H9 (cell line): ENCODE measurements at places on chromosomes 2 and 18. TPM values are rescaled to one million over a fixed set of nuclear protein-coding genes. Genes with fewer than 3 reads are reported as not detected.

Gene KIF1A
- total RNA-seq: 188 and 204 TPM in 2 replicates

DNA sequence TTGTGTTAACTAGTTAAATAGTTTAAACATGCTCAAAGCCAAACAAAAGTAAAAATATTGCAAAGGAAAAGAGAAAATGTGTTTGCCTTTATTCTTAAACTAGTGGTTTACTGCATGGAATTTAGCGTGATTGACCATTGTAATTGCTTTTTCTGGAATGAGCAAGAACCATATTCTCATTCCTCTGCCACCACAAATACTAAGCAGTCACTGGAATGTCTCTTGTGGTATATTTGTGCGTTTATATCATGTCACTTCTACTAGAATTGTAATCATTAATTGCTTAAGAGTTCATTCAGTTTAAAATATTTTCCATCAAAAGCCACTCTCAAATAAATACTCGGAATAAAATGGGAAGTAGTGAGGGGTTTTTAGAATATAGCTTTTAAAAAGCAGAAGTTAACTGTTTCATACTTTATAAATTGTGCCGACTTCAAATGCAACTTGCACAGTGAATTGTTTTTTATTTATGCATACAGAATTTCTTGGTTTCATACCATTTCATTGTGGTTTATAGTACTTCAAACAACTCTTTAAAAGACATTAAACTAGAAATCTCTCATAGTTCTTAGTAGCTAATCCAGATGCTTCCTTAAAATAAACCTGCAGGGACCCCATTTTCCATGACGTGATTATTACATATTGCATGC is 288.1 kb downstream of the EPHA4 start:
- no peaks in the 10 kb centered on the region for H3K27me3 ChIP-seq
- H3K4me3 ChIP-seq: no peak overlapping the region
- no peak overlapping the region for H3K27ac ChIP-seq
- H3K36me3 ChIP-seq: no peaks in the 10 kb centered on the region

GRCh38 chr2:18998491-18998890 is 359.9 kb downstream of the OSR1 start:
- H3K4me3 ChIP-seq: no peak overlapping the region
- H3K4me1 ChIP-seq: no peaks in the 10 kb centered on the region
- no peaks in the 10 kb centered on the region for H3K27me3 ChIP-seq
- H3K27ac ChIP-seq: no peak overlapping the region

Gene ADRA2B
- total RNA-seq: 2.7 TPM in 2 replicates

Gene AP1S3
- 8.7 and 11.0 TPM in 2 replicates for total RNA-seq

DNA sequence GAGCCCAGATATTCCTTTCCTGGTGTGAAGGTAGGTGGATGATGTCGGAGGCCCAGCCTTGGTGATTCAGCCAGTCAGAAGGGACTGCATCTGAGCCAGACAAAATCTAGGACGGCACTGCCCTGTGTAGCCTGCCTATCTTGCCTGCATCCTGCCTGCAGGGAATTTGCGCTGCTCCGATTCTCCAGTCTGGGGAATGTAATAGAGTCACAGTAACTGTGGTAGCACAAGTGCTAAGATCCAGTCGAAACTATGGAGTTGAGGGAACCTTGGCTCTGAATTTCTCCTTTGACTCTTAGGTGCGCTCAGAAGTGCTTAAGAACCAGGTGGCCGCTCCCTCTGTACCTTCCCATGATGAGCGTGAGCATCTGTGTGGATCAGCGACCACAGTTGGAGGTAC is 15.9 kb downstream of the IL36B start:
- H3K4me1 ChIP-seq: no peaks in the 10 kb centered on the region
- H3K27ac ChIP-seq: no peak overlapping the region
- no peaks in the 10 kb centered on the region for H3K36me3 ChIP-seq
- no peak overlapping the region for H3K4me3 ChIP-seq
- H3K27me3 ChIP-seq: no peaks in the 10 kb centered on the region

- H3K36me3 ChIP-seq: no peaks in the 10 kb centered on the region; the same call in 2 of the 3 replicates
- no peaks in the 10 kb centered on the region for H3K27me3 ChIP-seq
- no peak overlapping the region for H3K4me3 ChIP-seq
- H3K4me1 ChIP-seq: no peaks in the 10 kb centered on the region
These were observed 128.0 kb upstream of the CD302 start for GRCh38 chr2:159925975-159926374.

GRCh38 chr2:60891180-60891579 is 9.8 kb downstream of the REL start:
- peaks cover 10% of the 10 kb centered on the region for H3K36me3 ChIP-seq
- no peak overlapping the region for H3K4me3 ChIP-seq
- no peak for DNase-seq
- no peaks in the 10 kb centered on the region for H3K27me3 ChIP-seq

DNA sequence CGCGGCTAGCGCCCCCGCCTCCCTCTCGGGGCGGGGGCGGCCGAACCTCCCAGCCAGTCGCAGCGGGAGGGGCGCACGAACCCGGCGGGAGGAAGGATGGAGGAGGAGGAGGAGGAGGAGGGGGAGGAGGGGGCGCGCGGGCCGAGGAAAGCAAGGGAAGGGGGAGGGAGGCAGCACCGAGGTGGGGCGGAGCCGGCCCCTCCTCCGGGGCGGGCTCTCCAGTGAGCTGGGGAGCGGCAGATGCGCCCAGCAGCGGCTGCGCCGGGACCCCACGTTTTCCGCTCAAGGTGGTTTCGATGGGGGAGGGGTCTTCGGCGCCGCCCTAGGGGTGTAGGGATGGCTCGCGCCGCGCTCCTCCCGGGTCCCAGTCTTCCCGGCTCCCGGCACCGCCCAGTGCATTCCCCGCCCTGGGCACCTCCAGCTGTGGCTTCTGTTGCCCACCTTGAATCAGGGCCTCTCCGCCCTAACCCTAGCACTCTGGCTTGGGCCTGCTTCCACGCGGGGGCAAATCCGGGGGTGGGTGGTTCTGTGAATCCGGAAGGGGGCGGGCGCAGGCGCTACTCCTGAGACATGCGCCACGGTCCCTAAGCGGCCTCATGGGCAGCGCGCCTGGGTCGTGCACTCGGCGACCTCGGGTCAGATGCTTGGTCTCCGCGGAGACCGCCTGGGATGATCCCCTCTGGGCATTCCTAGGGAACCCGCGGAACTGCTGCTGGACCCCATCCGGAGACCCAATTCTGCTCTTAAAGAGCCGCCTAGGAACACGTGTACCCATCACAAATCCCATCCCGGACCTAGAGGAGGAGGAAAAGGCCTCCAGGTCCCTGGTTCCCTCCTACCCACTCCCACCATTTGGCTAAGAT is at the start of gene FBXO41:
FBXO41 (minus strand) TSS at position 183 of the 863 bp plus-strand sequence. CDS start 14,848 bp downstream, outside the sequence.
- no peak within 1 kb of the TSS for H3K27ac ChIP-seq
- peak; percentile 85 for DNase-seq
- no peaks in the 10 kb centered on the region for H3K36me3 ChIP-seq
- peaks cover 2% of the 10 kb centered on the region; the same call in 1 of the 2 replicates for H3K27me3 ChIP-seq

Gene TCF7L1
- 112 and 117 TPM in 2 replicates for total RNA-seq

Gene ASPRV1
- 0.57 and 0.64 TPM in 2 replicates for total RNA-seq

Gene IL36B
- total RNA-seq: not detected in 2 replicates

Gene GALM
- total RNA-seq: 10.0 and 10.4 TPM in 2 replicates

Gene STARD6
- not detected in 2 replicates for total RNA-seq

DNA sequence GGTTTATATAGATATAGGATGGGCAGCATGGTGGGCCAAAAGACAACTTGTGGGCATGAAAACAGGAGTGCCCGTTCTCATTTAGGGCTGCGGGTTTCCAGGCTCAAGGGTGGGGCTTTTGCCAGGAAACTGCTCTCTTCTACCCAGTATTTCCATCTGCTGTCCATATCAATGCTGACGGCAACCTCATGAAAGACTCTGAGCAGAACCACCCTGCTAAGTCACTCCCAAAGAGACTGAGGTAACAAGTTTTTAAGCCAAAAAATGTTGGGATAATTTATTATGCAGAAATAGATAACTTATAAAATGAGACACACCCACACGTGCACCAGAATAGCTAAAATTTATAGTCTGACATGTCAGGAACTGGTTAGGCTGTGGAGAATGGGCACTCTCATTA is 36.1 kb upstream of the MPPE1 start:
- no peak for DNase-seq
- H3K27ac ChIP-seq: no peak overlapping the region
- no peaks in the 10 kb centered on the region for H3K27me3 ChIP-seq
- H3K4me1 ChIP-seq: peaks cover 2% of the 10 kb centered on the region; the same call in 1 of the 2 replicates
- H3K36me3 ChIP-seq: no peaks in the 10 kb centered on the region
- no peak overlapping the region for H3K4me3 ChIP-seq

- DNase-seq: no peak
- H3K4me3 ChIP-seq: no peak overlapping the region
These were observed 439.8 kb upstream of the SLC14A2 start for GRCh38 chr18:45175511-45175910.

Gene ANKRD30B
- total RNA-seq: not detected in 2 replicates

DNA sequence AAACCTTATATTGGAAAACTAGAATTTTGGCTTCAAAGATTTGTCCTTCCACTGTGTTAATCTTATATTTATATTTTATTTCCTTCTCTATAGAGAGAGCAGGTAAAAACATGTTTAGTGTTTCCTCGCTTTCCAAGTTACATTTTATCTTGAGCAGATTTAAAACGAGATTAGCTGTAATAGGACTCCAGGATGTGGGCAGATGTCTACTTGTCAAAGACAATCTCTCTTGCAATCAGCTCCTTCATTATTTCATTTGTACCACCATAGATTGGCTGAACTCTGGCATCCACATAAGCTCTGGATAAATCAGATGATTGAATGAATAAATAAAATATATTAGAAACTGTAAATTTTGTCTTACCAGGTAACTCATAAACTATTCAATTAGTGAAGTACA is 17.5 kb upstream of the KANSL1L start:
- no peaks in the 10 kb centered on the region for H3K27me3 ChIP-seq
- peaks cover 24% of the 10 kb centered on the region for H3K36me3 ChIP-seq
- no peaks in the 10 kb centered on the region for H3K4me1 ChIP-seq
- no peak for DNase-seq

Gene CPO
- total RNA-seq: 0.66 and 0.68 TPM in 2 replicates

Gene SNTG2
- total RNA-seq: 12.7 and 13.2 TPM in 2 replicates

Gene GPR35
- total RNA-seq: 0.66 and 1.4 TPM in 2 replicates
